ENCODE measurements at places on chromosomes 12 and 14.

DNA sequence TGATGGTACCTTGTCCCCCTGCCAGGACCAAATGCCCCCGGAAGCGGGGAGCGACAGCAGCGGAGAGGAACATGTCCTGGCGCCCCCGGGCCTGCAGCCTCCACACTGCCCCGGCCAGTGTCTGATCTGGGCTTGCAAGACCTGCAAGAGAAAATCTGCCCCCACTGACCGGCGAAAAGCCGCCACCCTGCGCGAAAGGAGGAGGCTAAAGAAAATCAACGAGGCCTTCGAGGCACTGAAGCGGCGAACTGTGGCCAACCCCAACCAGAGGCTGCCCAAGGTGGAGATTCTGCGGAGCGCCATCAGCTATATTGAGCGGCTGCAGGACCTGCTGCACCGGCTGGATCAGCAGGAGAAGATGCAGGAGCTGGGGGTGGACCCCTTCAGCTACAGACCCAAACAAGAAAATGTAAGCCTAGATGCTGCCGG lies 410 bp downstream of the MYF6 start:
- DNase-seq: no peak

GRCh38 chr12:64064706-64065105 lies 157.4 kb downstream of the KICS2 start:
- no peak for DNase-seq

DNA sequence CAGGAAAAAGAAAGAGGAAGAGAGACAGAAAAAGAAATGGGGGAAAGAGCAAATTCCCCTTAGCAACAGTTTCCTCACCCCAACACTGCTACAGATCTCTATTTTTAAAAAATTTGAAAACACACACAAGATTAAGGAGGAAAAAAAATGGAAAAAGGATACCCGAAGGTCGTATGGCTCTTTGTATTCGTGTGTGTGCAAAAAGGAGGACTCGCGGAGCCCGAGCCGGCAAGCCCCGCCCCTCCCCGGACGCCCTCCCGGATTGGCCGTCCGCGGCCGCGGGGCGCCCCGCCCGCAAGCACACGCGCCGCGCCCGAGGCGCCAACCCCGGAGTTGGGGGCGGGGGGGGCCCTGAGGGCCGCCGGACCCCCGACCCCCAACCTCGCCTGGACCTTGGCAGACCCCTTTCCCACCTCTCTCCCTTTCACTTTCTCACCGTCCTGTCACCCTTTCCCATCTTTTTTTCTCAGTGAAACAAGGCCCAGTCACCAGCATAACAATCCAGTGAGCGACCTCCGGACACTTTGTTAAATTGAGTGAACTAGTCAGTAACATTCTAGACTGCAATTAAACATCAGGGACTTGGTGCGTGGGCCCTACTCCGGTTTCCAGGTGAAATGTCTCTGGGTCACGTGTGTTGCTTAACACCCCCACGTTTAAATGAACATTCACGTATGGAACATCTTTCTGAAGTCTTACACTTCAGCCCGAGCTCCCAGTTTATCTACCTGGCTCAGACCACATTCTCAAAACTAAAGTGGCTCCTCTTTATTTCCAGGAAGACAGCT lies at the start of gene C14orf93:
TSS of gene C14orf93 (minus strand) at position 205 of the 788 bp plus-strand sequence. CDS start 11,120 bp downstream, outside the sequence.
- DNase-seq: peak; percentile 70

DNA sequence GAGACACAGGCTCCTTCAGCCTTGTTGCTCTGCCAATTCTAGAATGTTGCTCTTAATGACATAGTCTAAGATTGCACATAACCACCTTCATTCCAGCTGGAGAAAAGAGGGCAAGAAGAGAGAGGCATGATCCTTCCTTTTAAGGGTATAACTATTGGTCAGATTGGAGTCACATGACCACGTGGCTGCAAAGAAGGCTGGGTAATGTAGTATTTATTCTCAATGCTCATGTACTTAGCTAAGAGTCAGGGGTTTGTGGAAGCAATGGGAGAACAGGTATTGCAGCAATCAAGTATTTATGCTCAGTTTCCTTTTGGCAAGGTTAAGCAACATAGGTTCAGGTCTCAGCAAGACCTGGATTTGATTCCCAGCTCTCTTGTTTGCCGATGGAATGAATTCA lies 298.8 kb upstream of the TBX3 start:
- DNase-seq: no peak

DNA sequence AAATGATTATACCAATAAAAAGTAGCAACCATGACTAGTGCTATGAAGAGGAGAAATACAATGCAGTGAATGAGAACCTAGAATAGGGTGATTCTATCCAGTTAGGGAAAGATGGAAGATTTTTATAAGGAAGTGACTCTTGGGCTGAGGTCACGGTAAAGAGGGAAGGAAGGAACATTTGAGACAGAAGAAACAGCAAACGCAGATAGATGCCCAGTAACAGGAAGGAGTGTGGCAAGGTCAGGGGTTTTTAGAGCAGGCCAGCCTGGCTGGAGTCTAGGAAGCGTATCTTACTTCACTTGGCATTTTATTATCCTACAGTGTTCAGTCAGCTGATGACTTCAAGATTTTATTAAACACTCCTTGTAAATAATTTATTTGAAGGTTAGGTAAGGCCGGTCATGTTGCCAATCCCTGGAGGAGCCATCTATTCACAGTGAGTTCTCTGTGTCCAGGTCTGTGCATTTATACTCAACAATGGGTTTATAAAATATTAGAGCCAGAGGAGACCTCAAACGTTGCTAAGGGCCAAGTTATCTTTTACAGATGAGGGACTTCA lies 170.6 kb downstream of the PRKCH start:
- DNase-seq: peak; percentile 33

GRCh38 chr14:31190717-31191263 lies 16.8 kb downstream of the HECTD1 start:
- DNase-seq: no peak

All from tibial nerve (tissue), 4 donors.